ENCODE measurements at places on chromosomes 5 and 9. TPM values are rescaled to one million over a fixed set of nuclear protein-coding genes. Genes with fewer than 3 reads are reported as not detected.
A peak's percentile ranks its signal among the peaks of the same experiment; 100 is the strongest.

Gene SPINK7
- not detected for total RNA-seq

- no peak for DNase-seq
Observed at GRCh38 chr5:112479418-112479817, 60.3 kb upstream of the EPB41L4A start.

Gene FBLL1
- total RNA-seq, result not detected

DNA sequence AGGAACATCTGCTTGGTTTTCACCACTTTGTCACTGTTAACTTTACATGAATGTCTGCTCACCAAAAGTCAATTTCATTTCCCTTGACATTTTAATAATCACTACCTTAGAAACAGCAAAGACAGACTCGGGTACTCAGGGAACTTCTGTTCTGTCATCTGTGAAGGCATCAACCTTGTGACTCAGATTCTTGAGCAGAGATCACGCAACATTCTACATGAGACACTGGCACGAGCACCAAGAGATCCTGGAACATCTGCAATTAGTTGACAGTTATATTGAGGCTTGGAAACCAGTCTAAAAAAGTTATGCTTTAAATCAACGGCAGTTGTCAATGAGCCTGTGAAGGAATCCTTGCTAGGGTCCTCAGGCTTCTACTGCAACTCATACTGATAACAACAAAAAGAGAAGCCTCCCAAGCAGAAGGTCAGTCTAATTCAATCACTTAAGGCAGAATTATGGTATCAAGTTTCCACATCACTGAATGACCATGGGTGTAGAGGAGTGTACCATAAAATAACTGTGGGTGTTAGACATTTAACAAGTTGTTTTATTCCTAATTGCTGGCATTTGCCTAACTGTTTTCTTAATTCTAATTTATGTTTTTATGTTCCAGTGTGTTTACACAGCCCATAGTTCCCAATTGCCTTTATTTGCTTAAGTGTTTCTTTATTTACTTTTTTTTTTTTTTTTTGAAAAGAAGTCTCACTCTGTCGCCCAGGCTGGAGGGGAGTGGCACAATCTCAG is 3.3 kb upstream of the PBX3 start:
- no peak for DNase-seq

GRCh38 chr9:132749306-132749705 is 79.0 kb downstream of the GTF3C4 start:
- DNase-seq, result no peak

DNA sequence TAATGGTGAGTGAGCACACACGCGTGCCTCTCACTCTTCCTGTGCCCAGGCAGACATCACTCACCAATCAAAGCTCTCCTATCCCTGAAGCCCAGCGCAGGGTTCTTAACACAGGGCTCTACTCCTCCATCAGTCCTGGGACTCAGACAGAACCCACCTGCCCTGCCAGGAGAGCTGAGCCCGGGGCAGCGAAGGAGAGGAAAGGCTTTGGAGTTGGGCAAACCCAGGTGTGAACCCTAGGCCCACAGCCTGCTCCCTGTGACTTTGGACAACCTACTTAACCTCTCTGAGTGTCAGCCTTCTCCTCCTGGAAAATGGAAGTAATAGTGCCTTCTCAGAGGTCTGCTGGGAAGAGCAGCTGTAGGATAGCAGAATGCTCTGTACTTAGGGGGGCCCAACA is 98.7 kb upstream of the SARDH start:
- no peak for DNase-seq

- DNase-seq, result no peak
Observed at GRCh38 chr9:38384990-38385848, 7.3 kb upstream of the ALDH1B1 start.

Gene FOXD4L5
- 0.54 TPM for total RNA-seq

- no peak for DNase-seq
Observed at GRCh38 chr5:173622183-173623047, 6.0 kb upstream of the BOD1 start.

- DNase-seq, result no peak
Observed at GRCh38 chr5:54263447-54263846, 46.9 kb downstream of the ARL15 start.

Gene CCNJL
- total RNA-seq, result 11.8 TPM

- DNase-seq, result peak; percentile 67
Observed at GRCh38 chr5:78647838-78648358, 674 bp downstream of the LHFPL2 start.

- no peak for DNase-seq
Observed at GRCh38 chr5:126395198-126395597, 28.0 kb upstream of the GRAMD2B start.

Gene TXNDC8
- not detected for total RNA-seq

Gene ABCA1
- 18.3 TPM for total RNA-seq

DNA sequence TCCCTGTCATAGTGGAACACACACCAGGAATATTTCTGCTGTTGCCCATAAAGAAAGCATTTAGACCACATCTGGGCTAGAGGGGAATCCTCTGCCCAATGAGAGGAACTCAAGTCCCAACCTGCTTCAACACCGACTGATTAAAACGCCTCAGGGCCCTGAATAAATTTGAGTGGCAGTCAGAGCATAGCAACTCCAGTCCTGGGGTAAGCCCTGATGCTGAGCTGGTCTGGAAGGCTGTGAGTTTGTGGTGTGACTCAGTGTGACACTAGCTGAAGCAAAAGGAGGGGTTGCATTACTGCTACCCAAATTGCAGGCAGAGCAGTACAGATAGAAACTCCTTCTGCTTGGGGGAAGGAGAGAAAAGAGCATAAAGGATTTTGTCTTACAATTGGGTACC is 148.3 kb downstream of the PRDM9 start:
- DNase-seq, result no peak

DNA sequence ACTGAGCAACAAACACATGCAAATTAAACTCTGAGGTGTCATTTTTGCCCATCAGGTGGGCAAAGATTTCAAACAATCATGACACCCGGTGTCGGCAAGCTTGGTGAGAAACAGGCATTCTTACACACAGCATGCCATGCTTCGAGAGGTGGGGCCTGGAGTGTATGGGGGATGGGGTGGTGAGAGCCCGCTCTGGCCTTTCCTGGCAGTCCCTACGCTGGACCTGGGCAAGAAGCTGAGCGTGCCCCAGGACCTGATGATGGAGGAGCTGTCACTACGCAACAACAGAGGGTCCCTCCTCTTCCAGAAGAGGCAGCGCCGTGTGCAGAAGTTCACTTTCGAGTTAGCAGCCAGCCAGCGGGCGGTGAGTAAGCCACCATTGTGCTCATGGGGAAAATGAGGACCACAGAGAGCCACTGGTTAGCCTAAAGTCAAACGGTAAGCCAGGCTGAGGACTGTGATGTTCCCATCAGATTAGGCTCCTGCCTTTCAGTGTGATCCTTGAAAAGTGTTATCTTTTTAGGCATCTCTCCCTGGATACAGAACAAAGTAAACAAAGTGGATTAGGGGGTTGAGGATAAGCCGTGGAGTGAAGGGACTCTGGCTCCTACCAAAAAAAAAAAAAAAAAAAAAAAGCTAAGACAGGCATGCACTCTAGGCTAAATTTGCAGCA is 9.4 kb downstream of the MYOZ3 start:
- no peak for DNase-seq

- DNase-seq, result peak; percentile 51
Observed at GRCh38 chr9:136978073-136978864, 965 bp downstream of the PTGDS start.

Gene LSM11
- total RNA-seq, result 4.5 TPM

- DNase-seq, result no peak
Observed at GRCh38 chr9:119963258-119963797, 594.1 kb upstream of the BRINP1 start.

Gene SCGB3A2
- not detected for total RNA-seq

- DNase-seq, result no peak
Observed at GRCh38 chr5:76952795-76953536, at the start of gene CRHBP. Gene CRHBP (plus strand): TSS chr5:76953045. CDS start chr5:76953135, 90 bp downstream.

Gene OR1Q1
- not detected for total RNA-seq

Gene HACD4
- 4.3 TPM for total RNA-seq

DNA sequence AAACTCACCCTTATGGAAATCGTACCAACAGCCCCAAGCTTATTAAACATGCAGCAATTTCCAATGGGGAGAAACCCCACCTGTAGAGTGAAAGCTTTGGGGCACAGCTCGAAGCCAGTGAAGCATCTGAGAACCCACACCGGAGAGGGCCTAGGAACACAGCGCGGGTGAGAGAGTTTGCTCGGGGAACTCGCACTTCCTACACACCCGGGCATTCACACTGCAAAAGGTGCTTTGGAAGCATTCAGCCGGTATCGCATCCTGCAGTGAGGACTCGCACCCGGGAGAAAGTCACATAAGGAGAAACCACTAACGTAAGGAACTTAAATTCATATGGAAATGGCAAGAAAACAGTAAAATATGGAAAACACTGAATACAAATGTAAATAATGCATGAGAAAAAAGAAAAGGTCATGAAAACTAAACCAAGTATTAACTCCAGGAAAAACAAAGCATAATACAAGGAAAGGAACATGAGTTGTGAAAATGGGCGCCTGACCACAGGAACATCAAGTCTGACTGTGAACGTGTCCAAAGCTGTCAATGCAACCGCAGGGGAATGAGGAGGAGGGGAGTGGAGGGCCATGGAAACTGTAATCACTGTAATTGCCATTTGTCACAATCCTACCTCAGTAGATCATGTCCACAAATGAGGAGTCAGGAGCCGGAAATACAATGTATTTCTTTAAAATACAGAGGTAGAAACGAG is 28.7 kb downstream of the CAMSAP1 start:
- no peak for DNase-seq

DNA sequence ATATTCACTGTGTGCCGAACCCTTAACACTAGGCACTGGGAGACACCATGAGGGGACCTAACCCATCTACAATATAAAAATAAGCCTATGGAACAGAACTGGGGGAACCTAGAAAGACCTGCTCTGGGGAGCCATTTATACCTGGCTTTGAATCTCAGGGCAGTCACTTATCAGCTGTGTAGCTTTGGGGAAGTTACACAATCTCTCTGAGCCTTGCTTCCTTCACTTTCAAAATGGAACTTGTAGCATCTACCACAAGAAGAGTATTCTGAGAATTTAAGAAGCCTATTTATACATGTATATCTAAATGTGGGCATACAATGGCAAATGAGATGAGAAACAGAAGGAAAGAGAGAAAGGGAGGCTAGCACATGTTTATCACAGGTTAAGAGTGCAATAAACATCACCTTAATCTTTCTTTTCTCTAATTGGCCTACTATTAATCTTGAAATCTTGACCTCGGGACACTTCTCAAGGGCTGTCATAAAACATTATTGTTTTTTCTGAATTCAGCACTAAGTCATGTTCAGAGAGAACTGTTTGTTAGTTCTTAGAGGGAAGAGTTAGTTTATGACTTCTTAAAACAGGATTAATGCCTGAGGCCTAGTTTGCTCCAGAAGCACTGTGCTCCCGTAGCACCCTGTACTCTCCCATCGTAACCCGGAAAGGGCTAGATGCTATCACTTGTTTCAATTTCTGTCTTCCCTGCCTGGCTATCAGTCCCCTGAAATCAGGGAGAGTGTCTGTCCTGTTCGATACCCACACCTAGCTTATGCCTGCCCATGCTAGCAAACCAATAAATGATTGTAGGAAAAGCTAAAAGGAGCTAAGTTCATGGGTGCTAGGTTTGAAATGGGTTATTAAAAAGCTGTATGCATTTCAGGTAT is 606.4 kb upstream of the CLINT1 start:
- DNase-seq, result no peak

Gene NUP214
- total RNA-seq, result 27.3 TPM

DNA sequence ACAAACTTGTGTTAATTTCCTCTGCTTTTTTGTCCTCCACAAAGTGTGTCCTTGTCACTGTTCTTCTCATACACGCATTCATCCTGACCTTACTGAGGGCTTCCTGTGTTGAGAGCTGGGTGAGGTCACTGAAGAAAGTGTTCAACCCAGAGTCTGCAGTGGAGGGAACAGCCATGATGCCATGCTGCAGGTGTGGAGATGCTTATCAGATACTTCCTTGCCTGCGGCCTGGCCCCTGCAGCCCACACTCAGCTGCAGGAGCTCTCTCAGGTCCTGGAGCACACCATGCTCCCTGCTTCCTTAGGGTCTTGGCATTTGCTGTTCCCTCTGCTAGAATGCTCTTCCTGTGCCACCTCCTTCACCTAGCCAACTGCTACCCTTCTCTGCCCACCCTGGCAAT is 108.1 kb upstream of the SPRY4 start:
- DNase-seq, result peak; percentile 8

DNA sequence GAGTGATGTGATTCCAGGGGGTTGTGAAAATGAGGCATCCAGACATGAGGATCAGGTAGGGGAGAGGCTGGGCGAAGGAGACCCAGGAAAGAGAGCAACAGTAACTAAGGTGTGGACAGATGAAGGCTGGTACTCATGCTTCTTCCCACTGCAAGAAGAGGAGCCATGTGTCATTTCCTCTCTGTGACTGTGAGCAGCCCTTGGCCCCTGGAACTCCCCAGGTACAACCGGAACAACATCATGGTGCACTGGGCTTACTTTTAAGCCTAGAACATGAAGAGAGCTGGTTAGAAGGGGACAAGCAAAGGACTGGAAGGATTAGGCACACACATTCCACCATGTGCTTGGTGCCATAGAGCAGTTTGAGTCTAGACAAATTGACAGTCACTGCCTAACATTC is 10.9 kb upstream of the IL12B start:
- DNase-seq, result no peak

Gene SLC46A2
- total RNA-seq, result not detected

Gene CDC20B
- not detected for total RNA-seq

DNA sequence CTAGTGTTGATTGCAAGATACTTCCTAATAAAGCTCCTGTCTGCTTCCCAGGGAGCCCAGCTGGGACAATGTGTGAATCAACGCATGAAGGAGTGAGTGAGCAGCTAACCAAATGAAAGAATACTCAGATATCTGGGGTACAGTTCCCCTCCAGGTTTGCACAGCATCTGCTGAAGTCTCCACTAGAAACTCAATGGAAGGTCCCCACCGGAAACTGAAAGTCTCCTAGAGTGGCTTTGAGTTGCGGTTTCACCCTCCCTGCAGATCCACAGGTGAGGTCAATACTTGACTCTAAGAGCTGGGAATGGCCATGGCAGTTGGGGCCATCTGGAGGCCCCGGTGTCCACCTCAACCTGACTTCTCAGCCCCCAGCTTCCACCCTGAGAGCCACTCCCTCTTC is 198.2 kb upstream of the MSX2 start:
- no peak for DNase-seq

- DNase-seq, result no peak
Observed at GRCh38 chr5:121890297-121890858, 38.7 kb downstream of the FTMT start.

GRCh38 chr5:22319798-22320197 is 533.3 kb downstream of the CDH12 start:
- DNase-seq, result no peak

- no peak for DNase-seq
Observed at GRCh38 chr5:82720213-82721086, 356.7 kb downstream of the TMEM167A start.

DNA sequence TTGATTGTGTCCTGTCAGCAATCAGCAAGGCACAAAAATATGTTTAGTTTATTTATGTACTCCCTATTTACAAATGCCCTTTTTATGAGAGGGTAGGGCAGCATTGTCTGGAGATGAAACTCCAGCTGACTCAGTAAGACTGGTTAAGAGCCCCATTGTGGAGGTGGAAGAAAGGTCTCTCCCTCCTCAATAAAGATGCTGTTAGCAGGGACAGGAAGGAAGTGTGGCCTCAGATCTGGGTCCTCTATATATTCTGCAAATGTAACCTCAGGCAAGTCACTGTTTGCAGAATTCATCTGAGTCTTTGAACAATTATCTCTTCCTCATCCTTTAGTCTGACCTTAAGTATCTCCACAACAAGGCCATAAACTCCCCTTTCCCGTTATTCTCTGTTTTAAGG is 48.3 kb upstream of the TRAF1 start:
- DNase-seq, result no peak

Gene TAL2
- not detected for total RNA-seq
